NCI-H524 (cell line): ENCODE measurements at places on chromosomes 11 and 22.
A peak's percentile ranks its signal among the peaks of the same experiment; 100 is the strongest.

DNA sequence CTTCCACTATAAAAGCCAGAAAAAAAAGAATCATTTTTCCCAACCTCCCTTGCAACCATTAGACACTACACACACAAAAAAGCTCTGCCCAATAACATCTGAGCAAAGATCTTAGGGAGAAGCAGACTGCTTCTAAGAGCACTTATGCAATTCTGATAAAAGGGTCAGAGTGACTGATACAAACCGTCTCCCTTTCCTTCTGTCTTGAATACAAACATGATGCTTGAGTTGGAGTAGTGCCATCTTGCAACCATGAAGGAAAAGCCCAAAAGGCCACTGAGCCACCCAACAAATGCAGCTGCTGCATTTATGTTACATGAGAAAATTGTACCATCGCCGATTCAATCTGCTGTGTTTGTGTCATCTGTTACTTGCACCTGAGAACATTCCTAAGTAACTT lies 47.6 kb upstream of the EED start:
- no peak for DNase-seq

DNA sequence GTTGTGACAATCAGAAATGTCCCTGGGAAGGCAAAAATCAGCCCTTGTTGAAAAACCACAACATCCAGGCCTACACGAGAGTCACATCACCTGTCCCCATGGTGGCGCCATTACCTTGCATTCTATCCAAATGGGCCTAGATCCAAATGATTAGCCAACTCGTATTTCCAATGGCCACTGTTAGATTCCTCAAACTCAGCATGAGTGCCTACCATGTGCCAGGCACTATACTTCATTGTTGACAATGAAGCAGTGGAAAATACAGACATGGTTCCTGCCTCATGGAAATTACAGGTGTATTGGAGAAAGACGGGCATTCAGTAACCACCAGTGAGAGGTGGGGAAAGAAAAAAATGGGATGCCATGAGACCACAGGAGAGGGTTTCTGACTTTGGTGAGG lies 29.8 kb upstream of the CREB3L1 start:
- peak; percentile 56 for DNase-seq

DNA sequence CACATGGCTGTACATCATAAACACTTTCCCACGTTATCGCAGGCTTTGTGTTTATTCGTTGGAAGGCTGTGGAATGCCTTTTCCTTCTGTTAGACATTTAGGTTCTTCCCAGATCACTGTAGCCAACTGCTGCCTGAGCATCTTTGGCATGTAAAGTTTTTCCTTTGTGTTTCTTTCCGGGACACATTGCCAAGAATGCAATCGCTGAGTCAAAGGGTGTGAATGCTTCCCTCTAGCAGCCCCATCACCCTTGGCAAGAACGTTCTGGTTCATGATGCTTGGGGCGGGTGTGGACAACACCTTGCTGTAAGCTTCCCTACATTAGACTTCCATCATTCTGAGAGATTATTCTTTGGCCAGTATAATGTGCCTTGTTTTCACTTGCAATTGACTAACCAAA lies 136.2 kb downstream of the OSBP2 start:
- no peak for DNase-seq

DNA sequence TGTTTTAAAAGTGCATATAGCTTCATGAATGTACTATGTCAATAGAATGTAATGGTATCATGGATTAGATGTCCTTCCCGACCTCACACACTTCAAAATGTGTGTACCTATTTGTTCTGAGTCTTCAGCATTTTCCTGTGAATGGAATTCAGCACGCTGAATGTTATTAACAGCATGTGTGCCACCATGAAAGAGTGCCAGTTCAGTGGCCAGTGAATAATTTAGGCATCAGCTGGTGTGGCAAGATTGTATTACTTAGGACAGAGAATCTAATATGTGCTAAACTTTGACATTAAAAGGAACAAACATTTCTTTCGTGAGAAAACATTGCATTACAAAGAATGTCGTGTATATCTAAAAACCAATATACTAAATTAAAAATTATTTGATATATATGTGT lies 46.4 kb downstream of the HIPK3 start:
- DNase-seq, result no peak

GRCh38 chr11:44955015-44955738 lies 4.5 kb upstream of the TP53I11 start:
- DNase-seq, result peak; percentile 70

DNA sequence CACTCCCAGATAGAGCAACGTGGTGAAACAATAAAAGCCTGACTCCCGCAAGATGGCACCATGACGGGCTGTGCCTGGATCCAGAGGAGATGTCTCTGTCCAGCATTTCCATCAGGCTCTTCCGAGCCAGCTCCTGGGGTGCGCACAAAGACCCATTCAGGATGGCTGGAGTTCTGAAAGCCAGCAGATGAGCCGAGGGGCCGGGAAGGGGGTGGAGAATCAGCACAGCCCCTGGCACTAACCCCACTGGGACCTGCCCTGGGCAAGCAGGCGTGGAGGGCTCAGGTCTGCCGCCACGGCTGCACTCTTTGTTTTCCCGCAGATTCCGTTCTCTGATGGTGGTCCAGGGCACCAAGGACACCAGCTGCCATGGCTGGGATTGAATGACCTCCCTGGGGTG lies 97.2 kb upstream of the BLID start:
- no peak for DNase-seq

GRCh38 chr11:118957549-118957948 lies 1.5 kb downstream of the UPK2 start:
- DNase-seq, result no peak

DNA sequence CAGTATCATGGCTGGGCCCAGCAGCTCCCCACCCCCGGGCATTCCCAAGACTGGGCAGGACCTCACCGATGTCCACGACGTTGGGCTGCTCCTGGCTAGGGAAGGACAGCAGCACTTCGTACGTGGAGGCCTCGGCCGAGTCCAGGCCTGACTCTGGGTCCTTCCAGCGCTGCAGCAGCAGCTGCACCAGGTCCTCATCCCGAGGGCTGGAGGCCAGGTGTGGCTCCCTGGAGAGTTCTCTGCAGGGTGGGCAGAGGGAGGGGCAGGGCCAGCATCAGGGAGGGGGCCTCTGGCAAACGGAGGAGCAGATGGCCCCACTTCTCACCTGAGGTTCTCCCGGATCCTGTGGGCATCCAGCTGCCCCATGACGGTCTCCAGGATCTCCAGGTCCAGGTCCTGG lies 341 bp downstream of the NAALADL1 start:
- DNase-seq, result no peak

DNA sequence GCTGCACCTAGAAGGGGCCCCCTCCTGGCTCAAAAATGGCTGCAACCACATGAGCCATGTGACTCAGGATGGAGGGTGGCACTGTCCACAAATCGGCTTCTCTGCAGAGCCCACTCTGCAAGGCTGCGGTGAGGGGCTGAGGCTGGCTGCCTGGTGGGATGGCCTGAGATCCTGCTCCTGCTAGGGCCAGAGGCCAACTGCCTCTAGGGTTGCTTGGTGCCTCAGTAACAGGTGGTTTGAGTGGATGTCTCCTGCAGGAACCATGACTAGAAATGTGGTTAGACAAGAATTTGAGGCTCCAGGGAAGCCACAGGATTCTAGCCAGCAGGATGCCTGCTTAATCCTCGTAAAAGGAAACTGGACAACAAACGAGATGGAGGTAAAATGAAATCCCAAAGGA lies 17.1 kb downstream of the PATZ1 start:
- no peak for DNase-seq

GRCh38 chr22:24005201-24005600 lies at the start of gene GSTT4:
Gene GSTT4 (minus strand): TSS chr22:24005453. CDS start chr22:24005356, 97 bp downstream.
- no peak for DNase-seq

- no peak for DNase-seq
These were observed 169.1 kb downstream of the CADM1 start for GRCh38 chr11:115334932-115335788.

DNA sequence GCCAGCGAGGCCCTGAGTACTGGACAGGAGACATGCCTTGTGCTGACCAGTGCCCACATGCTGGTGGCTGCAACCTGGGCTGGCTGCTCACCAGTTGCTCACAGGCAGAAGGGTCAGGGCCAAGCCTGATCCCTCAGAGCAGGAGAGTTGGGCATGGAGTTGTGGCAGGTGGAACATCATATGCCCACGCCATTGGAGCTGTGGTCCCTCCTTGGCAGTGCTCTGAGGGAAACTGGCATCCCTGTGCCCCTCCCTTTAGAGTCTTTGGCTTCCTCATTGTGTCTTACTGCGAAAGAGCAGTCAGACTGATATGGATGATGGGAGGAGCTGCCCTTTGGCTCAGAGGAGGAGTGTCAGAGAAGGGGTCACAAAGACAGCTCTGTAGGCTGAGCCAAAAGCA lies 3.1 kb upstream of the MYEOV start:
- no peak for DNase-seq

- no peak for DNase-seq
These were observed 975 bp upstream of the MDK start for GRCh38 chr11:46380340-46381047.

DNA sequence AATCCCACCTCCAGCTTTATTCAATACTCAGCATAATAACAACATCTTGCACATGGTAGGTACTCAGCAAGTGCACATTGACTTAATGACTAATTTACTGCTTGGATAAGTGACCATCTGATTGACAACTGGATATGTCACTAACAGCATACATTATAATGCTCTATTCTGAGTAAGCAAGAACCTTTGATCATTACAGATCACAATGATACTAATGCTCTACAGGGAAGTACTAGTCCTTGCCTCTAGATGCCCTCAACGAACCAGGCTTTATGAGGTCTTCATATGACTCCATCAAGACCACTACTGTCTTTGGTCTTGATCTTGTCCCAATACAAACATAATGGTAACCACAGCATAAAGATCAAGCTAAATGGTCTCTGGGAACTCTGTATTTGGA lies 167.6 kb upstream of the MTMR2 start:
- no peak for DNase-seq

GRCh38 chr11:70128435-70128906 lies 50.4 kb downstream of the ANO1 start:
- DNase-seq, result no peak

DNA sequence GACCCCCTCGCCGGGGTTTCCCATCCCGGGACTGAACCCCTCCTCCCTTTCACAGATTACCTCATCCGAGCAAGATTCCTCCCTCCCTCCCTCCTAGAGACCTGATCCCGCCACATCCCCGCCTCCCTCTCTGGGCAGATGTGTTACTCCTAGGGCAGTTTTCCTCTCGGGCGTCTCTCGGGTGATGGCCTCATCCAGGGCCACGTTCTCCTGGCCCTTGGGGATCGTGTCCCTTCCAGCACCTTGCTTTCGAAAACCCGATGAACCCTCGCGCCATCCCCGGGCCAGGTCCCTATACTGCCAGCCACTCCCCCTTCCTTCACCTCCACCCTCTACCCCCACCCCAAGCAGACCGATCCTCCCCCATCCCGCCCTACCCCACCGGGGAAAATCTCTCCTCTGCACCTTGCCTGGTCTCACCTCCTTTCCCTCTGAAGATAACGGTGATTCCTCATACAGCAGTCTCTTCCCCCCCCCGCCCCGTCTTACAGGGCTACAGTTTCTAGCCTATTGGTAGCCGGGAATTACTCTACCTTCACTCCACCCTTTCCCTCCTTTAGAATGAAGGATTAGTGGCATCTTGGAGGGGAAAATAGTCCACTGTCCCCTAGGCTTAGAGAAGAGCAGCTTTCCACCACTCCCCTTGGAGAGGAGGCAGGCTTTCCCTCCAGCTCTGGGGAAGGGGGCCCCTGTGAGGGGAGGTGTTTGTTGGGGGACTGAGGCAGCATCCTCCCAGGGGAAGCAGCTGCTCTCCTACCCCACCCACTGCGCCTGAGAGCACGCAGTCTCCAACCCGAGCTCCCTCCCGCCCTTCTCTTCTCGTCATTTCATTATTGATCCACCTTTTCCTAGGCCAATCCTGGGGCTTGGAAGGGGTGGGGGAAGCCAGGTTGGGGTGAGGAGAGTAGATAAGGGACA lies 1.2 kb downstream of the KMT2A start:
- DNase-seq, result peak; percentile 18

DNA sequence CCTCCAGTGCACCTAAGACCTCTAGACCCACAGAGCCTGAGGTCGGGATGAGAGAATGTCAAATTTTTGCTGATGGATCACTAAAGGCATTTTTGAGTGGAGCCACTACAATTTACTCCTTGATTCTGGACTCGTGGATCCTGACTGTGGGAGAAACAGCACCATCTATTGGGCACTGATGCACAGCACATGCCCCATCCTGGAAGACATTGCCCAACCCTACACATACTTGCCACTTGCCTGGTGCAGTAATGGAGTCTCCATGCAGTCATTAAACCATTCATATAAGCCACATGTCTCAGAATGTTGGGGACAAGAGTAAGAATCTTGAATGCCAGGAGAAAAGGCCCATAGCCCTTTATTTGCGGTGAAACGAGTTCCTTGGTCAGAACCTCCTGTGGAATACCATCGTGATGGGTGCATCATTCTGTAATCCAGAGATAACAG lies 103.9 kb downstream of the GGTLC2 start:
- no peak for DNase-seq

DNA sequence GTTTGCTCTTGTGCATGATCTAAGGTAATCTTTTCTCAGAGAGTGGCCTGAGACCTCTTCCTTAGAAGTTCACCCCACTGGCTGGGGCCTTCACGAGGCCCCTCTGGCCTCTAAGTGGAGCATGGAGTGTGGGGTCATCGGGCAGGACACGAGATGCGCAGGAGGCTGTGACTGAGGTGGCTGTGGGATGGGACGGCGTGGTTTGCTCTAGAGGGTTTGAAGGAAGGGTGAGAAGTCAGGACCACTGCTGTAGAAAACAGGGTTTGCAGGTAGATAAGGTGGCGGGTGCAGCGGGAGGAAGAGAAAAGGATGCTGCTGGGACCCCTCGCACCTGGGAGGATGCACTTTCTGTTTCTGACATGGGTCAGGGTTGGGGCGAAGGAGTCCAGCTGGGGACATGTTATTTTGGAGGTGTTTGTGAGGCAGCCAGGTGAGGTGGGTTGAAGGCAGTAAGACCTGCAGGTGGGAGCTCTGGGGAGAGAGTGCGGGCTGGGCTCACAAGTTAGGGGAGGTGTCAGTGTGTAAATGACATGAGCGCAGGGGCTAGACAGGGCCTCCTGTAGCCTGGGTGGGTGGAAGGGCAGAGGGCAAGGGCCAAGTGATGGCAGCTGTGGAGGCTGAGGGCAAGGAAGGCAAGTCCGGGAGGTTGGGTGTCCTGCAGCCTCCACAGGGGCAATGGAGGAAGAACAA lies 62.5 kb downstream of the KCNQ1 start:
- no peak for DNase-seq

GRCh38 chr11:98194611-98195010 lies 826.1 kb upstream of the CNTN5 start:
- DNase-seq, result no peak
